ENCODE measurements at places on chromosomes 3 and 15.

- DNase-seq: no peak
Observed at GRCh38 chr3:178465260-178466180, 70.7 kb upstream of the KCNMB2 start.

GRCh38 chr3:76965122-76965725, 74.7 kb upstream of the ROBO2 start:
- DNase-seq: no peak

- no peak for DNase-seq
Observed at GRCh38 chr3:124142389-124142970, 150.6 kb upstream of the ROPN1 start.

DNA sequence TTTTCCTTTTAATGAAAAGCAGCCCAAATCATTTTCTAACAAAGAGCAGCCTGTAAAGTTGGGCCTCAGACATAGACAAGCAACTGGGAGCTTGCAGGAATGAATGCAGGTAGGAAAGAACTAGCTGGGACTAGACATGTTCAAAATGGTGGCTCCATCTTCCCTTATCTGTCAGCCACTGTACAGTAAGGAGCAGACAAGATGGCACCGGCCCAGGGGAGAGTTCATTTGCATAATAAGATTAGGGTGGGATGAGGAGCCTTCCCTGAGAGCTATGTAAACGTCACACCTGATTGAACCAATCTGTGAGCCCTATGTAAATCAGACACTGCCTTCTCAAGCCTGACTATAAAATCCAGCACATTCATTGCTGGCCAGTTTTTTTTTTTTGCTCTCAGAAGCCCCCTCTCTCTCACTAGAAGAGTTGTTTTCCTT, 59.7 kb upstream of the GK5 start:
- DNase-seq: peak; percentile 6

DNA sequence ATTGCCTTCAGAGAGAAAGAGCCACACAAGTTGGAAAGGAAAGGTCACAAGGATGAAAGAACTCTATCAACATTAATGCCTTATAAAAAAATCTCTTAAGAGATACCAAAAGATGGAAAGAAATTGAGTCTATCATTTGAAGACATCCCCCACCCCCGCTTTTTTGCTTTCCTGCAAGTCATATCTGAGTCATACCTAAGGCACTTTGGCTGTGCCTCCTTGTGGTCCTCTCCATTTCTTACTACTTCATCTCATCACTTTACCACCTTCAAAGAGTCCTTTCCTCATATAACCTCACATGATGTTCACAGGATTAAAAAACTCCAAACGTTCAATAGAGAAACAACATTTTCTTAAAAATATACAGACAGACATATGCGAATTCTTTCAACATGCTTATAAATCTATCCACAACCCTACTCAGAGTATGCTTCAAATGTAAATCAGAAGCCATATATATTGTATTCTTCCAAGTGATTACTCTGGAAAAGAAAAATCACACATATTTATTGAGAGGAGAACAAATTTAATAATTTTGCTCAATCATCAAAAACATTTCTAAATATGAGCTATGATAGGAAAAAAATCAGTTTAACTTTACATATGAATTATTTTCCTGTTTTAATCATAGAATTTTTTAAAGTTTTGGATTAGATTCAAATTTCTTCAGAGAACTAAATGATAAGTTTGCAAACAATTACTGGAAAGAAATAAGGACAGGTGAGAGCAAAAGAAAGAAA, 1003.9 kb upstream of the CFAP20DC start:
- DNase-seq: no peak

DNA sequence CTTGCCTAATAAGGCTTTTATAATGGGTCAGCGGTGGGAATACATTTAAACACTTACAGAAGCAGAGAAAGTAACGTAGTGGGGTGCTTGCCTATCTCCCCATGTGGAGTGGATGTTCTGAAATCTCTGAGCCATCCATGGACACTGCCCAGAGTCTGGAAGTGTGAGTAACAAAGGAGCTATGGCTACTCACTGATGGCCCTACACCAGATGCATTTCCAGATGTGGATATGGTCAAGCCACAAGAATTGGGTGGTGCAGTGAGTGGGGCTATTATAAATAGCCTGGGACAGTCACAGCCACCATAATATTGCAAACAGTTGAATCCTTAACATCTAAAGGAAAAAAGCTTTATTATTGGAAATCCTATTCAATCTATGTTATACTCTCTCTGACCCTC, 96.6 kb downstream of the CGNL1 start:
- no peak for DNase-seq

DNA sequence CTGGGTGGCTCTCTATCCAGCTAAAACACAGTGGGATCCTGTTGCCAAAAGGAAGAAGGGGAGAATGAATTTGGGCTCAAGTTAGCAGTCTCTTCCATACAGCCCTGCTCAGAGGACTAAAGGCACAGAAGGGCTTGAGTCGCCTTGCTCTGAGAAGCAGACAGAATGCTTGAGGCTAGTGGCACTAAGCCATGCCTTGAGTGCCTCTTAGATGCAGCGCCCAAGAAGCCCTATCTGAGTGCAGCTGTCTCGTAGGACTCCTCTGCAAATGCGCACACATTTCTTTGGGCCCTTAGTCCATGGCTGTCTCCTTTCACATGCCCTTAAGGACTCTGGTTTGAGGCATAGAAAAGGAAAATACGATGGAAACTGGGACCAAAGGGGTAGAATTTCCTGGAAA, 211.3 kb upstream of the CHRM5 start:
- DNase-seq: no peak

Data from NCI-H1436 (cell line).